ENCODE measurements at places on chromosomes 5 and 9.
A peak's percentile ranks its signal among the peaks of the same experiment; 100 is the strongest.

GRCh38 chr5:40717281-40717680, 37.6 kb downstream of the PTGER4 start:
- DNase-seq = no peak

DNA sequence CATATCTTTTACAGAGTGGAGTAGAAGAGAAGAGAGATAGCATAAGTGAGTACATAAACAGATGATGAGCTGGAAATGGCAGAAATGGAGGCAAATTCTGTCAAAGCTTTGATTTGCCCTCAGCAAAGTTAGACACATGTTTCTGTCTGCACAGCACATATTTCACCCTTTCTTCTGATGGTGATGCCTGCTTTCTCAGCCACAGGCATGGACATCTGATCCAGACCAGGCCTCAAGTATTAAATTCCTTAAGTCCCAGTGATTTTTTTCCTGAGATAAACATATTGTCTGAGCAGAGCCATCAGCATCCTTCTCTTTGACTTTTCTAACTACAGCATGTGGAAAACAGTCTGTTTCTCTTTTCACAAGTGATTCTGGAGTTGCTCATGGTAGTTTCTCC, 409.8 kb downstream of the MAN2A1 start:
- DNase-seq = no peak

GRCh38 chr5:7813007-7813406, 37.9 kb downstream of the CFAP90 start:
- DNase-seq = no peak

DNA sequence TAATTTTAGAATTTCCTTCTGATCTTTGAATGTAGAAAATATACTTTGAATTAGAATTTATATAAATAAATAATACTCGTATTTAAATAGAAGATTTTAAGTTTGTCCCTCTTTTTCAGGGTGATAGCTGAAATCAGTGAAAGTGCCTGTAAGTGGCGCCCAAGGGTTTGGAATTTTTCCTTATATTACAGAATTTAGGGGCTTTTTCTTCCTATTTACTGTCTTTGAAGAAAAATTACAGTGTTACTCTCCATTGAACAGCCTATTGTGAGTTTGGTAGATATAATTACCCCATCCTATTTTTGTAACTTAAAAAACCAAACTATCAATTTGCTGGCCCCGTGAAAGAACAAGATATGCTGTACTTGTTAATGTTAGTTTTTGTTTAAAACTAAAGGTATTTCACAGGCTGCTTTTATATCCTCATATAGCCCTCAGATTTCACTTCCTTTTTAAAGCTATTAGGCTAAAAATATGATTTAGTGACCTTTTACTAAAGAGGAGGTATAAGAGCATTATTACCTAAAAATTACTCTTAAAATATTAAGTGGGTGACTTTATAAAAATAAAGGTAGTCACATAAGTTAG, 3.2 kb downstream of the MAP3K1 start:
- no peak for DNase-seq

DNA sequence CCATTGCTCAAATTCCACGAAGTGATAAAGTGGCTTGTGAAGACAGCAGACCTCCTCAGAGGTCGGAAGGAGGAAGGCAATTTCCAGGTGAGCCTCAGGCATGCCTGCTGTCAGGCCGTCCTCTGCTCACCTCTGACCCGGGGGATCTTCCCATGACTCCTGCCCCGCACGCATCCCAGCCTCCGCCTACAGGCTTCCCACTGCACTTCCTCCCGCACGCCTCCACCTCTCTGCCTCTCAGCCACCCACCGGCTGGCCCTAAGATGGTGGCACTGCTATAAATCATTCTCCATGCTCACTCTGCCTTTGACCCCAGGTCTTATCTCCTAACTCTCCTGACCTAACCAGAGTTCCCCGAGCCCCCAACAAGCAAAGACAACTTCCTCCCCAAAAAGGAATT, 49.4 kb upstream of the DNAH5 start:
- no peak for DNase-seq

GRCh38 chr5:95537501-95537900, 17.3 kb downstream of the SKIC3 start:
- DNase-seq = no peak

DNA sequence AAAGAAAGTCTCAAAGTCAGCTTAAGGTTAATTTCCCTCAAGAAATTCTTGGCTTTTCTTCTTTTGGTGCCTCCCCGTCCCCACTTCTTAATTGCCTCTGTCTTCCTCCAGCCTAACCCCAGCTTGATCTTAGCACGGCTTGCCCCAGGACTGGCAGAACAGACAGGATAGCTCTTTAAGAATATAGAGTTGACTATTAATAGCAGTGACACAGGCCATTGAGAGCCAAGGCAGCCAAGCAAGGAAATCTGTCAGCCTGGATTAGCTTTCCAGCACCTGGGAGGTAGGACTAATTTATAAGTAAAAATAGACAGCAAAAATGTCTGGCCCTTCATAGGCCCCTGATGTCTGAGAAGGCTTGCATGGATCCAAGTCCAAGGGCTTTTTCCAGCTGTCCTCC, 384.6 kb upstream of the SLC30A5 start:
- DNase-seq = no peak

DNA sequence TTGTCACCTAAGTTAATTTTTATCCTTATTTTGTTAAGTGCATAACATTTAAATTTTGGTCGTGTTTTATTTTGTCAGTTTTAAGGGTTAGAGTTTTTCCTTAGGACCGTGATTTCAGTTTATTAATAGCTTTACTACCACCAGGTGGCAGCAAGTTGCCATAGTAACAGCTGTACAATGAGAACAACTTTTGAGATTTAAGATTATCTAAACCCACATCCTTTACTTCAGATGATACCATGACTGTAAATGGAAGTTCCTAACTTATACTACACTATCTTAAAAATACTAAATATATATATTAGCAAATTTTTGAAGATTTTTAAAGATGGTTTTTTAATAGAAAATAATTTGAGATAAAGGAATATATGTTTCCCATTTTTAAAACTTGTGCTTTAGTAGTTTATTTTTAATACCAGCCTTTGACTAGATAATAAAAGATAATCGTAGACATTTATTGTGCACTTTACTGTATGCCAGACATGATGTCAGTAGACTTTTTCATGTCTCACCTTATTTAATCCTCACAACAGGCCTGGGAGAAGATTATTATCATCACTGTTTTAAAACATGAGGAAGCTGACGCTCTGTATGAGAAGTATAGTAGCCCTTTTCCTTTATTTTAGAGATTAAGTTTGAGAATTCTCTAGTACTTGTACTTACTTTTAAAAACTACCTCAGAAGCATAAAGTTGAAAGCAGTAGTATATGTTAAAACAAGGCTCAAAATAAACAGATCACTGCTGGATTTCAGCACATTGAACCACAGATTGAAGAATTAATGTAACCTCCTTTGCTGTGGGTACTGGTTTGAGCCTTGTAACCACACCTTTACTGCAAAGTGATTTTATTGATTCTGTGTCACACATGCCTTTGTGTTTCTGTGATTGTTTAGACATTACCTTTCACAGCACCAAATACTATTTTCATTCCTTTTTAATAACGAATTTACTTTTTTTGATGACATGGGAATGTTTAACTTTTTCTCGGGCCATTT, 27.5 kb downstream of the SREK1 start:
- peak; percentile 48 for DNase-seq

- no peak for DNase-seq
Measured at GRCh38 chr9:98573749-98574278, 134.9 kb downstream of the GABBR2 start.

GRCh38 chr9:127588740-127589506, 23.2 kb upstream of the STXBP1 start:
- no peak for DNase-seq
